ENCODE measurements at places on chromosomes 7 and 10.

- no peak for DNase-seq
These were observed 67.5 kb upstream of the CUX1 start for GRCh38 chr7:101749891-101750290.

GRCh38 chr7:157675427-157675927 is 338.7 kb downstream of the DNAJB6 start:
- no peak for DNase-seq

GRCh38 chr10:88232029-88232895 is 350.9 kb downstream of the RNLS start:
- DNase-seq = no peak

DNA sequence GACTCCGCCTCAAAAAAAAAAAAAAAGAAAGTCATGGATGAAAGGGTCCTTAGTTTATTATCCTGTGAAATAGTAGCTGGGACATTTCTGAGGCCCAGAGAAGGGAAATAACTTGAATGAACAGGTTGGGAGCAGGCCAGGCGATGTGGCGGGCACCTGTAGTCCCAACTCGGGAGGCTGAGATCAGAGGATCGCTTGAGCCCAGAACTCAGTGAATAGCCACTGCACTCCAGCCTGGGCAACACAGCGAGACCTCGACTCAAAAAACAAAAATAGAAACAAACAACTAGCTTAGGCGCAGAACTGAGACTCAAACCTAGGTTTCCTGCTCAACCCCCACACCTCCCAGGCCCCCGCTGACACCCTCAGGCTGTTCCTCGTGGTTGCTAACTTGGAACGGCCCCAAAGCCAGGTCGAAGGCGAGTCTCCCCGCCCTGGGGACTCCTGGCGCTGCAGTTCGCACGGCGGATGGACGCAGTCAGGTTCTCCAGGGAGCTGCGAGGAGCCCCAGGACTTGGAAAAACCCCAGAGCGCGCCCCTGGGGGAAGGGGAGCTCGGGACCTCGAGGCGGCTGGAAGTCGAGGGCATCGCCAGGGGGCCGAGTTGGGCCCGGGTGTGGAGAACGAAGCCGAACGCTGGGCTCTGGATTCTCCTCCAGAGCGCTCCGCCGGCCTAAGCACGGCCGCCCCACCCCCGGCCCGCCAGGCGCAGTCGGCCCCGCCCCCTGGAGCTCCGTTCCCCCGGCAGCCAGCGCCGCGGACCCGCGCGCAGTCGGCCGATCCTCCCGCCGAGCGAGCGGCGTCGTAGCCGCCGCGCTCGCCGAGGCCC is at the start of gene STOX1:
Gene STOX1 (plus strand): TSS at position 768 of the 828 bp plus-strand sequence. CDS start 93 bp downstream, outside the sequence.
- peak; percentile 63 for DNase-seq

- DNase-seq = no peak
These were observed 182.6 kb downstream of the COBL start for GRCh38 chr7:51134013-51134441.

GRCh38 chr7:67423065-67423464 is 426.4 kb downstream of the TYW1 start:
- no peak for DNase-seq

- no peak for DNase-seq
These were observed 177.3 kb downstream of the KMT2E start for GRCh38 chr7:105191331-105191730.

DNA sequence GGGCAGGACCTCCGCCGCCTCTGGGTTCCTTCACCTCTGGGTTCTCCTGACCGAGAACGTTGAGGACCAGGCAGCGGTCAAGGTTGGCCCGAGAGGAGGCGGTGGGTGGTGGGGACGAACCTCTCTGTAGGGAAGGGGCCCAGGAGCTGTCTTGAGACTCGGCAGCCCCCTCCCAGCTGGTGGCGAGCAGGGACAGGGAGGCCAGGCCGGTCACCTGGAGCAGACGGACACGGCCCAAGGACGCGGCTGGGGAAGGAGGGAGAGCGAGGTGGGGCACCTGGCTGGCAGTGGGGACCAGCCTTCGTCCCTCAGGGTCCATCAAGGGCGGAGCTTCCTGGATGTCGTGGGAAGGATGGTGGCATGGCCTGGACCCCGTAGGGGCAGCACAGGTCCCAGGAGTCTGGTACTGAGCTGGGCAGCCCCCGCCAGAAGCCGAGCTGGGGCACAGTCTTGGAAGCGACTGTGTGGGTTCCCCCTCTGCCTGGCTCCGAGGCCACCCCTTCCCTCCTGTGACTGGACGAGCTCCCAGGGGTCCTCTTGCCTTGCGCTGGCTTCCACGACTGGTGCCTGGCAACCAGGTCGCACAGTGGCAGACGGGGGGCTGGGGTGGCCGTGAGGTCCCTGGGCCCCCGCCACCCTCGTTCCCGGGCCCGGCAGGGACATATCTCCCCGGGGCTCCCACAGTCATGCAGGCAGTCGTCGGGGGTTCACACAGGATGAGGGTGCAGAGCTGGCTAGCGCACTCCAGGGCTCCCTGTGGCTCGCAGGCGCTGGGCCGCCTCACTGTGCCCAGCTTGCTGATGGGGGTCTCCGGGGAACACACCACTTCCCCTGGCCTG is 89.9 kb downstream of the DNAJB6 start:
- no peak for DNase-seq

DNA sequence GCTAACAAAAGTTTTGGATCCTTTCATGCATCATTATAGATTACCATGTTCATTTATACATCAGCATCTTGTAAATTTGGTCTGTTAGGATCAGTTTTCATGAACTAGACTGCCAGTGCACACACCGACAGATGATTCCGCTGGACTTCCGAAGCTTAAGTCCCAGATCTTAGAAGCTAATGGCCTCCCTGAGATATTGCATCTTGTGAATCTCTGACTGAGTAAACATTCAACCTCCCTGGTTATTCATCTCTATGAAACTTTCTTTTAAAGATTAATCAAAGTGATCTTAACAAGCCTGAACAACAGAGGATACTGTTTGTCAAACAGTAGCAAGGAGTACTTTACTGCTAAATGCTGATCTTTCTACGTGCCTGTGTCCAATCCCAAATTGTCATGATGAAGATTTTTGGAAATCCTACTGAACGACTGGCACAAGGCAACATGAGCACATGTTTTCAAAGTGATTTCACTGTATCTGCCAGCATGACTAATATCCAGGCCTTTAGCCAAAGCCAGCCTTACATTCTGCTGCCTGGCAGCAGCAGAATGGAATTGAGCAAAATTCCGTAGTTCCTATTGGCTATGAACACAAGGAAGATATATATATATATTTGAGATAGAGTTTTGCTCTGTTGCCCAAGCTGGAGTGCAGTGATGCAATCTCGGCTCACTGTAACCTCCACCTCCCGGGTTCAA is 91.3 kb upstream of the ANK3 start:
- no peak for DNase-seq

DNA sequence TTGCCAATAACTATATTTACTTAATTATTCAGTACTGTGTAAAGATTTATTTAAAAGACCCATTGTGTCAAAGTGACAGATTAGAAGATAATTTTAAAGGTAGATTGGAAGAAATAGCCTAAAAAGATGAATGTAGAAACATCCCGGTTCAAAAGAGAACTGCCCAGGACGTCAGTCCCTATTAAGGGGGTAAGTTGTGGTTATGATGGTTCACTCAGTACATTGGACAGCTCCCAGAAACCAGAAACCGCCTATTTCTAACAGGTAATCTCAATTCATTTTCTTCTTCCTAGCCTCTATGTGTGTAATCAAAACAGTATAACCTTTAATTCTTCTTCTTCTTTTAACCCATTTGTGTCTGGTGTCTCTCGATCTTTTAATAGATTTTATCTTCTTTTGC is 1.5 kb upstream of the FERD3L start:
- no peak for DNase-seq

- DNase-seq = peak; percentile 46
These were observed 9.0 kb downstream of the SPOCK2 start for GRCh38 chr10:72079356-72079755.

GRCh38 chr7:115789901-115790300 is 240.7 kb downstream of the TFEC start:
- no peak for DNase-seq

- DNase-seq = no peak
These were observed 48.6 kb upstream of the ITPRID1 start for GRCh38 chr7:31465285-31465684.

- DNase-seq = no peak
These were observed 356.3 kb downstream of the PTEN start for GRCh38 chr10:88219753-88220152.

DNA sequence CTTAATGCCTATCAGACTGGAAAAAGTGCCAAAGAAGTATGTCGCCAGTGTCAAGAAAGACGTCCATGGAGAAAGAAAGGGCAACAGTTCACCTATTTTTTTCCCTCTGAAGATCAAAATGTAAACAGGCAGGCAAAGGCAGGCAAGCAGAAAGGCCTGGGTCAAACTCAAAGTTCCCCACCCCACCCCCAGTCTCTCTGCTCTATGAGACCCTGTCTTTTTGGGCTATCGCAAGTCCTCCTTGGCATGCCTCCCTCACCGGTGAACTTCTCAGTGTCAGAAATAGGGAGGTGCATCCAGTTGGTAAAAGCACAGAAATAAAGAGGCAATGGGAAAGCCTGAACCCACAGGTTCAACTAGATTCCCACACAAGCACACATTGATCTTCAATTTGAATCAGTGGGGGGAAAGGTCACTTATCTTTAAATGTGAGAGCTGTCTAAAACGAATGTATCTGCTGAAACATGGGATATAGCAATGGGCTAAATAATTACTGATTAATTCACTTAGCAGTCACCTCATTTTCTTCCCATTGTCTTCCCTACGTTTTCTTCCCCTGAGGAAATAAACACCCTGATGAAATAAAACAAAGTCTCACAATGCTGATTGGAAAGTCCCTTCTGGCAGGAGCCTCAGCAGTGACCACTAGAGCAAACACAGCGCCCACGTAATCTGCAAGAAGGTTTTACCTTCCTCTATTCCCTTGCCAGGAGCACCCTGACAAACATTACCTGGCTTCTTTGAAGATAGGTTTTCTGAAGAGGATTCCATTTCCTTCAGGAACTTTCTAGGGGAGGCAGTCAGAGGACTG is 31.1 kb downstream of the JAZF1 start:
- DNase-seq = no peak

DNA sequence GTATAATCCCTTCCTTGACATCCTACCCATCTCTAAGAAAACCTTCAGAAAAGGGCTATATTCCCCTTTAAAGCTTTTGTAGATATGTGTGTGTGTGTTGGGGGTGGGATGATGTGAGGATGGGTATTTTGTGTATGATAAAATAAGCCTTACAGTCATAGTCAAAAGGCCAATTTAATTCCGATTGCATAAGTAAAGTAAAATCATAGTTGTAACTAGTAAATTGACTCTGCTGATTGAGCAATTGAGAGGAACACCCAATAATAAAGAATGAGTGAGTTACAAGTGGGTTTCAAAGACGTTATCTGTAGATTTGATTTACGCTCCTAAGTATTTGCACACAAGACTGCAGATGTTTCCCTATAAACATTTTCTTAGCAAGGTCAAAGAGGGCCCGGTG is 71.3 kb upstream of the ITPRID1 start:
- no peak for DNase-seq

GRCh38 chr10:126376956-126377355 is 11.3 kb downstream of the ADAM12 start:
- DNase-seq = no peak

DNA sequence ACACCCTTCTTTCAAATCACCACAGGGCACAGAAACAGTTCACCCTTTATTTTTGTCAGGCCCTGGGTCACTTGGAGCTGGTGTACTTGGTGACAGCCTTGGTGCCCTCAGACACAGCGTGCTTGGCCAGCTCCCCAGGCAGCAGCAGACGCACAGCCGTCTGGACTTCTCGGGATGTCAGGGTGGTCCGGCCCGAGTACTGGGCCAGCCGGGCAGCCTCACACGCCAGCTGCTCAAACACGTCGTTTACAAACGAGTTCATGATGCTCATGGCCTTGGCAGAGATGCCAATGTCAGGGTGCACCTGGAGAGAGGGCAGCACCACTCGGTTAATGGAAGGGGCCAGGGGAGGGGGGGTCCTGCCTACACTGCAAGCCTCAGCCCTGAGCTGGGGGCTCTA is 2.5 kb downstream of the H2BK1 start:
- no peak for DNase-seq

DNA sequence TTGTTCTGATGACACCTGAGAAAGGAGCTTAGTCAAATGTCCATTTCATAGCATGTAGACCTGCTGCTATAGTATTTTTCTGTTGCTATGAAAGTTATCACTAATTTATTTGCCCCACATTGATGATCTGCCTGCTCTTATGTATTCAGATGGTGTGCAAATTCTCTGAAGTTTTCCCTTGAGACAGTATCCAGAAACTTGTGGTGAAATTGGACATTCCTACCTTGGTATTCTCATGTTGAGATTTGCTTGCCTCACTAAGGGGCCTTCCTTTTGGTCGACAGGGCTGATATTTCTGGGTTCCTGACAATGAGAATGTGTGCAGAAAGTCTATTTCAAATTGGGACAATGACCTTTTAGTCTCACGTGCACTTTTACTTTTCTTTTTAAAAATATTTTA is 253.2 kb upstream of the FZD8 start:
- no peak for DNase-seq

Measured in NCI-H1436 (cell line).